ENCODE measurements at places on chromosomes 4 and X. TPM values are rescaled to one million over a fixed set of nuclear protein-coding genes. Genes with fewer than 3 reads are reported as not detected.

The FRG2 gene
- not detected for total RNA-seq

- DNase-seq = peak; percentile 89
These were observed 193.5 kb upstream of the C1QTNF7 start for GRCh38 chr4:15234116-15234855.

GRCh38 chrX:24996096-24996709 lies 19.6 kb downstream of the ARX start:
- DNase-seq = no peak

The ZNF630 gene
- total RNA-seq = 3.0 TPM

- no peak for DNase-seq
These were observed 127.4 kb upstream of the ANKRD50 start for GRCh38 chr4:124839786-124840390.

- peak; percentile 72 for DNase-seq
These were observed 1.0 kb upstream of the PDGFRA start for GRCh38 chr4:54228056-54228527.

The DMRTC1 gene
- total RNA-seq = not detected

- DNase-seq = no peak
These were observed 71.3 kb upstream of the MED14 start for GRCh38 chrX:40806513-40807220.

GRCh38 chr4:183182873-183183725 lies 84.0 kb downstream of the WWC2 start:
- DNase-seq = peak; percentile 91

GRCh38 chr4:84875636-84876371 lies 90.7 kb downstream of the WDFY3 start:
- DNase-seq = no peak

GRCh38 chr4:7472442-7473013 lies 37.8 kb upstream of the PSAPL1 start:
- no peak for DNase-seq

GRCh38 chr4:95641571-95641970 lies 92.8 kb upstream of the UNC5C start:
- DNase-seq = no peak

The SUV39H1 gene
- total RNA-seq = 13.0 TPM

All from LHCN-M2 (cell line).